ENCODE measurements at places on chromosomes 11 and 22.

- no peak for DNase-seq
Measured at GRCh38 chr22:43506487-43506886, 94.7 kb downstream of the MPPED1 start.

DNA sequence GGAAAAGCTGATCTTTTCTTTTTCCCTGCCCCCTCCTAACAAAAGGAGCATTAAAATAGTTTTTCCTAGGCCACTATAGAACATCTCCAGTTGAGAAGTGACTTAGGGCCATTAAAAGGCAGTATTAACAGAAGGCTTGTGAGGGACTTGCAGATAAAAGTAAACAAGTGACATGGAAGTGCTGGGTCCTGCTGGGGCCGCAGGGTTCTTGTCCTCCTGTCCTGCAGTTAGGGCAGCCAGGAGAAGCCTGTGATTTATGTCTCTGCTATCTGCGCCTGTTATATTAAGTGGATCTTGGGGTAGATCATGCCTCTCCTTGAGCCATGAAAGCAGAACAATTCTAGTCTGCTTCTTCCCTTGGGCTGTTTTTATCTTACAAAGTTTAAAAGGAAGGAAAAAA, 271.4 kb upstream of the C11orf87 start:
- DNase-seq: no peak

GRCh38 chr22:35838855-35839576, 121.3 kb downstream of the APOL5 start:
- no peak for DNase-seq

DNA sequence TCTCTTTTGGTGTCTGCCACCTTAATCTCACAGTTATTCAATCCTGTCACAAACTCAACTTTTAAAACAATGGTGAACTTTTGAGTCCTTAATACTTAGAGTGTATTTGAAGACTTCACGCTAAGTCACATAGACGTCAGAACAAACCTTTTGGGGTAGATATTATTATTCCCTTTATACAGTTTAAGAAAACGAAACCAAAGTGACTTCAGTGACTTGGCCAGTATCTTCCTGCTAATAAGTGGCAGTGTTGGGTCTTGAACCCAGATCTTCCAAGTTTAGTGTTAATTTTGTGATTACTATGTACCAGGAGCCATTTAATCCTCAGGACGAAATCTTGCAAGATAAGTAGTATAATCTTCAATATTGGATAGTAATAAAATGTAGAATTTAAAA, 691 bp downstream of the CEP295 start:
- no peak for DNase-seq

DNA sequence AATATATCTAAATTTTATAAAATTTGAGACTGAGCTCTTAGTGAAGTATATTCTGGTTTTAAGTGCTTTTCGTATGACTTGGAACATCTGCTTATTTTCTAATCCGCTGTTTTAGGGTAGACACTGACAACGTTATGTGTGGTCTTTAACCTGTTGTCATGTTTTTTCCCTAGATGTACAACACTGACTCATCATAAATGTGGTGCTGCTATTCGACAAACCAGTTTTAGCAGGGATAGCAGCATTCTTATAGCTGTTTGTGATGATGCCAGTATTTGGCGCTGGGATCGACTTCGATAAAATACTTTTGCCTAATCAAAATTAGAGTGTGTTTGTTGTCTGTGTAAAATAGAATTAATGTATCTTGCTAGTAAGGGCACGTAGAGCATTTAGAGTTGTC, 23.8 kb upstream of the HIKESHI start:
- DNase-seq: no peak
